Breast epithelium (tissue), 4 donors: ENCODE measurements at places on chromosomes 6 and 20.

- no peak for DNase-seq
Observed at GRCh38 chr20:36792422-36792821, 18.9 kb upstream of the DSN1 start.

- no peak for DNase-seq
Observed at GRCh38 chr6:35417979-35418661, 34.0 kb upstream of the FANCE start.

DNA sequence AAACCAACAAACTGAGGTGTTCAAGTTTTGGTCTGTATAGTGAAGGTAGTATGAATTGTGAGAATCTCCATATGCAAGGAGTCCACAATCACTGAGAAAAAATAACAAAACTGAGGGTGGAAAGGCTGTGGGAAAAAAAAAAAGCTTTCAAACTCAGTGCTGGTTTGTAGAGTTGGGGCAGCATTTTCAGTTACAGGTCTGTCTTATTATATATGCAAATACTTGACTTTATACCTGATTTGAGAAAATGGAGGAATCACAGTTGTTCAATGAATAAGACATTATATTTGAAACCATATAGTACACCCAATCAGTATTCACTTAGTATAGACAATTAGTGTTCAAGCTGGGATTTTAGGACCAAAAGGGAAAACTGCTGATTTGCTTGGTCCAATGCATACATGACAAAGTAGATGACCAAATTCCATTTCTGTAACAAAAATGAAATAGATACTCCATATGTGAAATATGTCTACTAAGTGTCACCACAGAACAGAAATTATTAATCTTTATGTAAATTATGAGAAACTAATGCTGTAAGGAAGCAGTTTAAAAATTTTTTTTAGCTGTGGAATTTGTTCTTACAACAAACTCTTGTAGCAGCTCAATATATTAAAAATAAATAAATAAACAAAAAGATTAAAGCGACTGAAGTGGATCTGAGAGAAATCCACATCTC lies 187.7 kb downstream of the ASCC3 start:
- DNase-seq, result no peak

DNA sequence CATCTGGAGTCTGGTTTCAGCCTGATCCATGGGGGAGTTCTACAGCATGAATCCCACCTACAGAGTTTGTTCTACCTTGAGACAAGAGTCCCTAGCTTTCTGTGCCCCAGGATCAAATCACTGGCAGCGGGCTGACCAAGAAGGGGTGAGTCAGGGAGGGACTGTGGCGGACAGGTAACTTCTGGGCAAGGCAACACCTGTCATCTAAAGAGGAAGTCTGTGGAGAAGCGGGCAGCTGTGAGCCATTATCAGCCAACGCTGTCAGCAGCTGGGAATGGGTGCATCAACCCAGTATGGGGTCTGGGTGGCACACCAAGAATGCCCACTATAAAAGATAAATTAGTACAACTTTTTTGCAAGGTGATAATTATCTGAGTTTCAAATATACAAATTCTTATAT lies 45.9 kb downstream of the UBE3D start:
- DNase-seq, result no peak

GRCh38 chr6:73739096-73739495 lies 43.1 kb downstream of the CD109 start:
- no peak for DNase-seq

GRCh38 chr6:137358273-137358672 lies 135.9 kb downstream of the OLIG3 start:
- no peak for DNase-seq

GRCh38 chr6:37373822-37374471 lies 20.2 kb downstream of the RNF8 start:
- DNase-seq, result no peak

GRCh38 chr6:155717374-155717773 lies 261.7 kb upstream of the NOX3 start:
- no peak for DNase-seq

DNA sequence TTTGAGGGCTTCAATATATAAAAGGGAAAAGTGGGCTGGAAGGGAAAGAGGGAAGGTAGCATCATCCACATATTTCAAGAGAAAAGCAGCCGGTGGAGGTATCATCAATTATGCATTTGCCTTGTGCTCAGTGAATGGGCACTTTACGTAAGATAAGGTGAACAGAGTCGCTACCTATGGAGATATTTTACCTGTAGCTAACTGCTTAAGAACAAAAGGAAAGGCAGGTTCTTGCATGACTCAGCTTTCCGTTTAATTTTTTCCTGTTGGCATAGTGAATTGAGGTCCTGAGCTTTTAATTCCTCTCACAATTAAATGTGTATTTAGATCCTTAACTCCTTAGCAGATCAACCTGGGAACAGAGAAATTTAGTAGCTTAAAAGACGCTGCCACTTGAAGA lies 25.5 kb upstream of the PLCB4 start:
- DNase-seq, result no peak
